Esophagus (tissue), 2 donors: ENCODE measurements at places on chromosomes 3 and 15. TPM values are rescaled to one million over a fixed set of nuclear protein-coding genes. Genes with fewer than 3 reads are reported as not detected.

MON1A gene
- 10.2 TPM for polyA plus RNA-seq

TGM4 gene
- polyA plus RNA-seq = not detected

NR2C2 gene
- polyA plus RNA-seq = 5.0 TPM

LYZL4 gene
- not detected for polyA plus RNA-seq

MST1 gene
- polyA plus RNA-seq = 30.0 TPM

SCN11A gene
- polyA plus RNA-seq = 0.02 TPM

ACP3 gene
- 48.4 TPM for polyA plus RNA-seq

SMAD6 gene
- 1.6 TPM for polyA plus RNA-seq

LINS1 gene
- 10.6 TPM for polyA plus RNA-seq
